ENCODE measurements at places on chromosomes 4 and X.

- DNase-seq: no peak
Observed at GRCh38 chrX:45154033-45154360, 46.7 kb downstream of the DIPK2B start.

DNA sequence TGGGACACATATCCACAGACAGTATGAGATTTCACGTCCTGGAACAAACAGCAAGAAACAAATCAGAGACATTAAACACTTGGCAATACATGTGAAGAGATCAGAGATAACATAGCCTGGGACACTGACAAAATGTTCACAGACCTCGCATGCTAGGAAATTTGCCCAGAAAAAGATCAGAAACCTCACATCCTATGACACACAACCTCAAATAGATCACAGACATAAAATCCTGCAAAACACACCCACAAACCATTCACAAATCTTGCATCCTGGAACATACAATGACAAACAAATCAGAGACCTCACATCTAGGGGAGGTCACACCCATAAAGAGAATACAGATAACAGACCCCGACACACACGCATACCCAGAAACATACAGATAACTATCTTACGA, 18.0 kb downstream of the SUV39H1 start:
- DNase-seq: no peak

- no peak for DNase-seq
Observed at GRCh38 chr4:86443495-86443894, 83.6 kb upstream of the MAPK10 start.

GRCh38 chr4:71296945-71297344, 41.9 kb upstream of the SLC4A4 start:
- no peak for DNase-seq

DNA sequence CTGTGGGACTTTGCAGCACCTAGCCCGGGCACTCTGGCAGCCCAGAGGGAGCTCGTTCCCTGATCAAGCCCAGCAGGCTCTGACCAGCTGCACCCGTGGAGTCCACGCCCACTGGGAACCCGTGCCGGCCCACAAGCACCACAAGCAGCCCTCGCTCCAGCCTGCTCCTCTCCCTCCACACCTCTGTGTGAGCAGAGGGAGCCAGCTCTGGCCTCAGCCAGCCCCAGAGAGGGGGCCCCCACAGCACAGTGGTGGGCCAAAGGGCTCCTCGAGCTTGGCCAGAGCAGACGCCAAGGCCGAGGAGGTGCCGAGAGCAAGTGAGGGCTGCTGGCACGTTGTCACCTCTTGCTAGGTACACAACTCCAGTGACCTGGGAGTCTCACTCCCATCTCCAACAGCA, 5.1 kb upstream of the UGT2A1 start:
- DNase-seq: peak; percentile 75

DNA sequence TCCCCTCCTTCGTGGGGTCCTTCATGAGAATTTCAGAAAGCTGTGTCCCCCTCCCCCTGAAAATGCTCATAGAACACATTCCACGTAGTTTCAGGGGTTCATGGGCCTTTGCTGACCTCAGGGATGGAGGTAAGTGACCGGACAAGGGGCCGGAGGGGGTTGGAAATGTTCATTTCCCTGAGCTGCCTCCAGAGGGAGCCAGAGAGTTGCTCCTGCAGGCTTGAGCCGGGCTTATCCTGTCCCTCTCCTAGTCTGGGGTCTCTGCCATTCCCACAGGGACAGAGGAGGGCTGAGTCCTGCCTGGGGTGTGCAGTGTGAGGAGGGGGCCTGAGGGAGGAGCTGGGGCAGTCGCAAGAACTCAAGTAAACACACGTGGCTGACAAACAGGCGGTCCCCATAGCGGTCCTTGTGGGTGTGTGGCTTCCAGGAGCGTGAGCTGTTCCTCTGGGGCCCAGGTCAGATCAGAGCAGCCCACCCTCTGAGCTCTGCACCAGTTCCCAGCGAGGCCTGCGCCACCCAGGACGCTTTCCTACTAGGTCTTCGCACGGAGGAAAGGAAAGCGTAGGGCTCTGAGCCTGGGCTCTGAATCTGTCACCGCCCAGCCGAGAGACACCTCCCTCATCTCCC, 62.5 kb downstream of the WFS1 start:
- DNase-seq: no peak

GRCh38 chrX:1462596-1463251, 10.0 kb upstream of the ASMTL start:
- no peak for DNase-seq

DNA sequence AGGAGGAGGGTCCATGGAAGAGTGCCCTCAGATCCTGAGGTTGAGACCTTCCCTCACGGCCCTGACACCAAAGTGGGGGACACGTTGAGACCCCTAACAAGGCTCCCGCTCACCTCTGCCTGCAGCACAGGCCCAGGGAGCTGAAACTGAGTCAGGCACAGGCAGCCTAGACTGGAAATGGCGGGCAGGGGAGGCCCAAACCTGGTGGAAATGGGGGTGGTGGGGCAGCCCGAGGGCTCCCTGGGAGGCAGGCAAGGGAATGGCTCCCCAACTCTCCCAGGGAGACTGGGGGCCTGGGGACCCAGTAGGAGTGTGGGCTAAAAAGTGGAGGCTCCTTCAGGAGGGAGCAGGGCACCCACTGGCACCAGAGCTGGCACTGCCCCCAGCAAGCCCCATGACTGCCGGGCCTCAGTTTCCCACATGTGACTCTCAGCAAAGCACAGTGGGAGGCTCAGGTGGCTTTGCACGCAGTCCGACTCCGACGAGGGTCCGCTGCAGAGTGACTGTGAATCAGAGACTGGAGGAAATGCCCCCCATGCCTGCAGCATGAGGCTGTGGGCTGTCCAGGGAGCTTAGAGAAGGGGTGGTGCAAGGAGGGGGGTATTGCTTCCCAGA, 5.9 kb downstream of the NKX1-1 start:
- DNase-seq: peak; percentile 58

DNA sequence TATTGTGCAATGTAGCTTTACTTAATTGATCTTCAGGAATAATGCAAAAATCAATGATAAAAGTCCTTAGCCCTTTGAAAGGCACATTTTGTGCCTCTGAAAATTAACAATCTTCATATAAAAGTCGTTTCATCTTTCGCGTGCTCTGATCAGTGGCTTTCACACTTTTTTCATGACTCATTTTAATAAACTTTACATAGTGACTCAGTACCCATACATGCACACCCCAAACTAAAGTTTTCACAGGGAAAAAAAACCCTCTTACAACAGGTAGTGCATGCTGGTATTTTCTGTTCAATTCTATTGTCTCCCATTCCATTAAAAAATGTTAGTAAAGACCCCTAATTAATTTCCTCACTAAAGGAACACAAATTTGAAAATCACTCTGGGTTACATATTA, 21.5 kb downstream of the RWDD4 start:
- DNase-seq: no peak

Measured in posterior vena cava (tissue), 2 donors.